A549 treated with dexamethasone at 1 μM for 4 hours (cell line): ENCODE measurements at places on chromosomes 3 and 15. TPM values are rescaled to one million over a fixed set of nuclear protein-coding genes. Genes with fewer than 3 reads are reported as not detected.

The RETNLB gene
- not detected in 5 replicates for total RNA-seq

The IQCB1 gene
- total RNA-seq = 9.0 to 10.4 TPM (median 9.6 TPM) in 5 replicates

The SERINC4 gene
- total RNA-seq = 0.06 to 0.15 TPM (median 0.09 TPM) in 5 replicates

The FETUB gene
- 0.13 to 0.38 TPM (median 0.23 TPM) in 5 replicates for total RNA-seq

The WDR93 gene
- total RNA-seq = 0.10 to 0.27 TPM (median 0.17 TPM) in 5 replicates

The WWTR1 gene
- 160 to 212 TPM (median 173 TPM) in 5 replicates for total RNA-seq

The NME9 gene
- 0.14 TPM in 1 of 5 replicates, not detected in the others for total RNA-seq

The CCNDBP1 gene
- 22.8 to 26.5 TPM (median 25.0 TPM) in 5 replicates for total RNA-seq

The TIMP4 gene
- total RNA-seq = 10.6 to 13.2 TPM (median 11.0 TPM) in 5 replicates

The HTR3C gene
- not detected in 5 replicates for total RNA-seq

The ITPKA gene
- total RNA-seq = 9.7 to 16.4 TPM (median 13.2 TPM) in 5 replicates

The THAP10 gene
- total RNA-seq = 4.1 to 5.6 TPM (median 4.7 TPM) in 5 replicates

The ERC2 gene
- 0.14 to 0.36 TPM in 2 of 5 replicates, not detected in the others for total RNA-seq

The ADAMTS17 gene
- total RNA-seq = 0.08 to 0.30 TPM (median 0.13 TPM) in 4 of 5 replicates, not detected in the other

The CFAP91 gene
- total RNA-seq = 0.21 to 0.32 TPM (median 0.23 TPM) in 4 of 5 replicates, not detected in the other

The CAMKV gene
- 0.15 to 0.32 TPM (median 0.21 TPM) in 5 replicates for total RNA-seq

The MESP2 gene
- total RNA-seq = 0.25 to 0.63 TPM (median 0.45 TPM) in 4 of 5 replicates, not detected in the other

The LRRC3B gene
- not detected in 5 replicates for total RNA-seq

The PLXNA1 gene
- total RNA-seq = 15.5 to 28.8 TPM (median 25.2 TPM) in 5 replicates
